ENCODE measurements at places on chromosomes 16 and 17.

DNA sequence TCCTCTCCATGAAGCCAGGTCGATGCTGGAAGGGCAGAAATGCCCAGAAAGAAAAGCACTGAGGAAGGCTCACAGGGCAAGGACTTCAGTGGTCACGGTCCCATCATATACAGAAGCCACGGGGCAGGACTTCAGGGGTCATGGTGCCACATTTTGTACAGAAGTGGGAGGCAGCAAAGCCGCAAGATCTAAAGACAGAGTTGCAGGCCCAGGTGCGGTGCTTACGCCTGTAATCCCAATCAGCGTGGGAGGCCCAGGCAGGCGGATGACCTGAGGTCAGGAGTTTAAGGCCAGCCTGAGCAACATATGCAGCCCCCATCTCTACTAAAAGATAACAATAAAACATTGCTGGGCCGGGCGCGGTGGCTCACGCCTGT lies 96.0 kb downstream of the NXN start:
- no peaks in the 10 kb centered on the region for H3K27me3 ChIP-seq
- H3K4me3 ChIP-seq = no peak overlapping the region
- H3K36me3 ChIP-seq = no peaks in the 10 kb centered on the region

DNA sequence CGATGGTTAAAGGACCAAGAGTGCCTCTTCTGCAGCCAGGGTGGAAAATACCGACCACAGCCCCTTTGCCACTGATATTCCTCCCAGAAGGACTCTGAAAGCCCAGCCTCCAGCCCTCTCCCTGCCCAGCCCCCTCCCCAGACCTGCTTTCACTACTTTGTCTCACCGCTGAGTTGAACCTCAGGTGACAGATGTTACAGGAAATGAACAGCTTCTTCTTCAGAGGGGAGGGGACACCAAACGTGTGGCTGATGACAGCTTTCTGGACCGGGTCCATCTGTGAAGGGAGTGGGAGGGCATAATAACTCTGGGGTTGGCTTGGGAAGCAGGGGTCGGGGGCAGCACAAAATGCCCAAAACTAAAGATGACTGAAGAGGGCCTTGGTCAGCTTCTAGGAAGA lies 14.2 kb downstream of the NKIRAS2 start:
- DNase-seq = no peak
- H3K36me3 ChIP-seq = no peaks in the 10 kb centered on the region
- H3K4me3 ChIP-seq = no peak overlapping the region
- H3K27ac ChIP-seq = no peak overlapping the region

DNA sequence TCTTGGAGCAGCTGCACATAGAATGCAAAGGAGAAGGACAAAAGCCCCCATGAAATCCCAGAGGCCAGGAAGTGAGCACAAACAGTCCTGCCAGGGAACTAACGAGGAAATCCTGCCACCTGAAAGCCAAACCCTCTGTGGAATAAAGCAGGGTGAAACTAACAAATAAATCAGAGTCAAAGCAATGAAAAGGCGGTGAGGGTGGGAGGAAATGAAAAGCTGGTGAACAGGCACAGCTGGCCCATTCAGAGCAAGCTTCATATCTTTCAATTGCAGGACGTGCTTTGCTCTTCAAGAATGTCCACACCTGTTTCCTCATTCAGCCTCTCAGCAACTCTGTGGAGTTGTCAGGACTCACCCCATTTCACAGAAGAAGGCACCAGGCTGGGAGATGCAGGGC lies 108.1 kb downstream of the ABCC12 start:
- no peaks in the 10 kb centered on the region for H3K4me1 ChIP-seq
- DNase-seq = no peak
- no peak overlapping the region for H3K27ac ChIP-seq
- H3K27me3 ChIP-seq = peaks cover 55% of the 10 kb centered on the region

DNA sequence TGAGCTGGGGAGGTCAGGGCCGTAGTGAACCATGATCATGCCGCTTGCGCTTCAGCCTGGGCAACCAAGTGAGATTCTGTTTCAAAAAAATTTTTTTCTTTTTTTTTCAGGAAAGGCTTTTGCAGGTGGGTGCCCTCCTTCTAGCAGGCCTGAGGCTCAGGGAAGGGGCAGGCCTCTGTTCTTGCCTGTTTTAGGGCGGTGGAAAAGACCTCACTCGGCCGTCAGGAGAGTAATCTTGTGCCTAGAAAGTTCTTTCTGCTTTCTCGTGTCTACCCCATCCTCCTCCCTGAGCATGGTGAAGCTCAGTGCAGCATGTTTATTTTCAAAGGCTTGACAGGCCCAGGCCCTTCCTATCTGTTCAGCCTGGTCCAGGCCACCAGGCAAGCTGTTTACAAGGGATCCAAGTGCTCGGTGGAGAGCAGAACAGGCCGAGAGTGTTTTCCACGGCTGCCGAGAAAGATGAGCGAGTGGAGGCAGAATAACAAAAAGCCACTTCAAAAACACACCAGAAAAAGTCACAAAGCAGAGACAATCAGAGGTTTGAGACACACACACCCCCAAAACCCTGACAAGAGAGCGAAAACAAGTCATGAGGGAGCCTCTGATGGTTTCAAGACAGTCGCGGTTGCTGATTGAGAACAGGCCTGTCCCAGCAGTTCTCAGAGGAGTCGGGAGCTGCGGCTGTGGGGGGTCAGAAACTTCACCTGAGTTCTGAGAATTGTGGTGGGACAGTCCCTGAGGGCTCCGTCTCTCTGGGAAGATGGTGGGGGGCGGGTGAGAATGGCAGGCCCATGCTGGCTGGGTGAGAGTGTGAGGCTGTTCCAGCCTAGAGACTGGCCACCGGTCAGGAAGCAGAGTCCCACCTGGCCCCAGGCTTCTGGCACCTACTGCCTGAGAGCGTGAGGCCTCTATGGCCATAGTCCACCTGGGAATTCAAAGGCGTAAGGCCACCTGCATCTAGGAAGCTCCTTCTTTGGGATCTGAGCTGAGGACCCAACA lies 37.5 kb upstream of the CCR7 start:
- H3K4me3 ChIP-seq = no peak overlapping the region
- H3K27me3 ChIP-seq = no peaks in the 10 kb centered on the region
- no peak overlapping the region for H3K27ac ChIP-seq
- no peak for DNase-seq
- H3K36me3 ChIP-seq = no peaks in the 10 kb centered on the region

- peaks cover 19% of the 10 kb centered on the region for H3K4me1 ChIP-seq
- H3K36me3 ChIP-seq = no peaks in the 10 kb centered on the region
- no peak overlapping the region for H3K27ac ChIP-seq
- no peak overlapping the region for H3K4me3 ChIP-seq
Measured at GRCh38 chr17:74380959-74381808, 13.9 kb downstream of the GPR142 start.

GRCh38 chr16:51327001-51327400 lies 175.9 kb upstream of the SALL1 start:
- H3K27ac ChIP-seq = no peak overlapping the region
- DNase-seq = no peak
- H3K36me3 ChIP-seq = no peaks in the 10 kb centered on the region

DNA sequence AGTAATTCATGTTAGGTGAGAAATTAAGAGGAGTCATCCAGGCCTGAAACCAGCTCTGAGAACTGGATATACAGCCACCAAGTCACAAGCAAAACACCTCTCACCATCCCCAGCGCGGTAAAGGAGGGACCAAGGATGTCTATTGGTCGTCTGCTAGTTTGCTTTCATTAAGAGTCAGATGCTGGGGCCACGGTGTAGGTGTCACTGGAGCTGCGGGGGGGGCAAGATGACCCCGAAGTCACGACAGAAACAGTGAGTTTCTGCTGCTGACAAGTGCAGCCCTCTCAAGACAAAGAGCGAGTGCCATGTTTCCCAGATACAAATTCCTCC lies 790 bp downstream of the NCBP3 start:
- H3K27ac ChIP-seq = peak overlapping the region; percentile 81
- peaks cover 20% of the 10 kb centered on the region for H3K4me1 ChIP-seq
- peak overlapping the region; percentile 91 for H3K4me3 ChIP-seq

GRCh38 chr16:13436641-13437412 lies 483.1 kb upstream of the ERCC4 start:
- H3K36me3 ChIP-seq = no peaks in the 10 kb centered on the region

DNA sequence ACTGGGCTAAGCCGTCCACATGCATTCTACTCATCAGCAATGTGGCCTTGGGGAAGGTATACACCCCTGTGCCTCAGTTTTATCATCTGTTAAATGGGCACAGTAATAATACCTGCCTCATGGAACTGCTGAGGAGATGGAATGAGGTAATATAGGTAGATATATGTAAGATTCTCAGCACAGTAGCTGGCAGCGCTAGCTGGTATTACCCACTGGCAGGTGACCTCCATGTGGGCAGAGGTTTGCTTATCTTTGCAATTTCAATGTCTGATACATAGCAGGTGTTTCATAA lies 1.2 kb upstream of the SGCA start:
- no peak overlapping the region for H3K4me3 ChIP-seq
- no peaks in the 10 kb centered on the region for H3K27me3 ChIP-seq
- DNase-seq = no peak
- H3K27ac ChIP-seq = no peak overlapping the region
- H3K36me3 ChIP-seq = no peaks in the 10 kb centered on the region
- H3K4me1 ChIP-seq = peaks cover 20% of the 10 kb centered on the region

GRCh38 chr17:77768248-77768852 lies 190.2 kb upstream of the TNRC6C start:
- no peaks in the 10 kb centered on the region for H3K4me1 ChIP-seq
- no peaks in the 10 kb centered on the region for H3K36me3 ChIP-seq
- H3K4me3 ChIP-seq = no peak overlapping the region
- no peak overlapping the region for H3K27ac ChIP-seq
- DNase-seq = no peak

DNA sequence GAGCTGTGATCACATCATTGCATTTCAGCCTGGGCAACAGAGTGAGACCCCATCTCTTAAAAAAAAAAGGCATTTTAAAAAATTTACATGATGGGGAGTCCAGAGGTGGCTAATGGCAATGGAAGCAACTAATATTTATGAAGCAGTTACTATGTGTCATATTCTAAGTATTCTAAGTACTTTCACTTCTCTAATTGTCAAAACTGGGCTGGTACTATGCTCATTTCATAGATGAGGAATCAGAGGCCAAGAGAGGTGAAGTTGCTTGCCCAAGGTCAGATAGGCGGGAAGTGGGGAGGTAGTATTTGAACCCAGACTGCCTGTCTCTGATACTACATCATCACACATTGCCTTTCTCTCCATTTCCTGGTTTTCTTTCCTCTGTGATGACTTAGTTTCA lies 50.7 kb downstream of the SLC5A11 start:
- H3K27ac ChIP-seq = no peak overlapping the region
- H3K4me3 ChIP-seq = no peak overlapping the region
- no peaks in the 10 kb centered on the region for H3K36me3 ChIP-seq

DNA sequence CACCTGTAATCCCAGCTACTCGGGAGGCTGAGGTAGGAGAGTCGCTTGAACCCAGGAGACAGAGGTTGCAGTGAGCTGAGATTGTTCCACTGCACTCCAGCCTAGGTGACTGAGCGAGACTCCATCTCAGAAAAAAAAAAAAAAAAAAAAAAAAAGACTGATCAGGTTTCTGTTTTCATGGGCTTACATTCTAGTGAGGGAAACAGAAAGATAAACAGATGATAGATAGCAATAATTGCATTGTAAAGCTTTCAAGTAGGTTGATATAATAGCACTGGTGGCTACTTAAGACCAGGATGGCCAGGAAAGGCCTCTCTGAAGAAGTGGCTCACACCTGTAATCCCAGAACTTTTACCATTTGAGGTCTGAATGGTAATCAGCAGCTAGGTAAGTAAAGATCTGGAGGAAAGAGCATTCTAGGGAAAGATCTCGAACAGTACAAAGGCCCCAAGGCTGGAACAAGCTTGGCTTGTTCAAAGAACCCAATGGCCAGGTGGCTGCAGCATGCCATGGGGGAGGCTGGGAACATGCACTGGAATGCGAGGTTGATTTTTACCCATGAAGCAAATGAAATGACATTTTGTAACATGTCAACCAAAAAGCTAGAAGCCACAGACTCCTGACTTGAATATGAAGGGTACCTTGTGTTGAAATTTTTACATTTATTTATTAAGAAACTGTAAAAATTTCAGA lies 108.3 kb upstream of the DHX40 start:
- H3K27me3 ChIP-seq = no peaks in the 10 kb centered on the region
- no peak overlapping the region for H3K27ac ChIP-seq
- H3K4me1 ChIP-seq = no peaks in the 10 kb centered on the region
- no peak for DNase-seq

DNA sequence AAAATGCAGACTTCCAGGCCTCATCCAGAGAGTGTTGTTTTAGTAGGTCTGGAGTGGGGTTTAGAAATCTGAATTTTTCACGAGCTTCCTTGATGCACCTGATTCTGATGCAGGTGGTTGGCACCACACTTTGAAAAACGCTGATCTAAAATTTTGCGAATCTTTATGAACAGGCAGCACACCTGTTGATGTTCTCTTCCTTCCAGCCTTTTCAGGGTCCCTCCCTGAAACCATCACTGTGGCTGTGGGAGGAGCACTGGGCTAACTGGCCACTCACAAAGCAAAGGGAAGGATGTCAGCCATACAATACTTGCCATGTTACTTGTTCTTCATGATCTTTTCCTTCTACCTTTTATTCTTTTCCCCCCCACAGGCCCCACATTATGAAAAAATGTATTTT lies 14.2 kb downstream of the LDAF1 start:
- no peak for DNase-seq
- no peak overlapping the region for H3K27ac ChIP-seq
- no peaks in the 10 kb centered on the region for H3K27me3 ChIP-seq
- H3K4me3 ChIP-seq = no peak overlapping the region

- no peaks in the 10 kb centered on the region for H3K4me1 ChIP-seq
- H3K27ac ChIP-seq = no peak overlapping the region
- H3K4me3 ChIP-seq = no peak overlapping the region
- H3K36me3 ChIP-seq = no peaks in the 10 kb centered on the region
Measured at GRCh38 chr16:86635176-86635876, 57.0 kb downstream of the FOXL1 start.

DNA sequence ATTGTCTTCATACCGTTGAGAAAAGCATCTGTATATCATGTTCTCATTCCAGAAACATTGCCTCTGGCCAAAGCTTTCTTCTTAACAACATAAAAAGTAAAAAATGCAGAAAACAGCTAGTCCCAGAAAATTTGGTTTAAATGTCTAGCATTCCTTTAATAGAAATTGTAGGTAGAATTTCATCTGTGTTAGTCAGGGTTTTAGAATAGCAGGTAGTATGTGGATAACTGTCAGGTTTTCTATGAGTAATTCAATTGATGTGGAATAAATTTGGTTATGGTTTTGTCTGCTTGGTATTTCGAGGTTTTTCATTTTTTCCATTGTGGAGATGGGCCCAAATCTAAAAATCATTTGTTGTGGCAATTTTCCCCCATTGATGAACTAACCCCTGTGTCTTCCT lies 616.7 kb downstream of the KCNJ2 start:
- no peaks in the 10 kb centered on the region for H3K36me3 ChIP-seq
- H3K4me3 ChIP-seq = no peak overlapping the region
- H3K27ac ChIP-seq = no peak overlapping the region
- H3K27me3 ChIP-seq = no peaks in the 10 kb centered on the region

- H3K4me1 ChIP-seq = no peaks in the 10 kb centered on the region
- H3K27ac ChIP-seq = no peak overlapping the region
- H3K4me3 ChIP-seq = no peak overlapping the region
Measured at GRCh38 chr17:63162406-63163157, 196.5 kb downstream of the TANC2 start.

- H3K27ac ChIP-seq = no peak overlapping the region
- no peak for DNase-seq
- H3K4me3 ChIP-seq = no peak overlapping the region
- no peaks in the 10 kb centered on the region for H3K36me3 ChIP-seq
Measured at GRCh38 chr17:72516772-72517399, 396.1 kb downstream of the SOX9 start.

Data from HCT116 (cell line).